ENCODE measurements at places on chromosomes 2 and 18.
A peak's percentile ranks its signal among the peaks of the same experiment; 100 is the strongest.

- DNase-seq = no peak
Measured at GRCh38 chr2:241232736-241233575, 44.5 kb downstream of the ANO7 start.

DNA sequence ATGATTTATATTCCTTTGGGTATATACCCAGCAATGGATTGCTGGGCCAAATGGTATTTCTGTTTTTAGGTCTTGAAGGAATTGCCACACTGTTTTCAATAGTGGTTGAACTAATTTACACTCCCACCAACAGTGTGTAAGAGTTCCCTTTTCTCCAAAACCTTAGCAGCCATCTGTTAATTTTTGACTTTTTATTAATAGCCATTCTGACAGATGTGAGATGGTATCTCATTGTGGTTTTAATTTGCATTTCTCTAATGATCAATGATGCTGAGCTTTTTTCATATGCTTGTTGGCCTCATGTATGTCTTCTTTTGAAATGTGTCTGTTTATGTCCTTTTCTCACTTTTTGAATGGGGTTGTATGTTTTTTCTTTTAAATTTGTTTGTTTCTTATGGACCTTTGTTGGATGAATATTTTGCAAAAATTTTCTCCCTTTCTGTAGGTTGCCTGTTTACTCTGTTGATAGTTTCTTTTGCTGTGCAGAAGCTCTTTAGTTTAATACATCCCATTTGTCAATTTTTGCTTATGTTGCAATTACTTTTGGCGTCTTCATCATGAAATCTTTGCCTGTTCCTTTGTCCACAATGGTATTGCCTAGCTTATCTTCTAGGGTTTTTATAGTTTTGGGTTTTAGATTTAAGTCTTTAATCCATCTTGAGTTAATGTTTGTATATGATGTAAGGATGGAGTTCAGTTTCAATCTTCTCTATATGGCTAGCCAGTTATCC lies 119.7 kb upstream of the XIRP2 start:
- no peak for DNase-seq

DNA sequence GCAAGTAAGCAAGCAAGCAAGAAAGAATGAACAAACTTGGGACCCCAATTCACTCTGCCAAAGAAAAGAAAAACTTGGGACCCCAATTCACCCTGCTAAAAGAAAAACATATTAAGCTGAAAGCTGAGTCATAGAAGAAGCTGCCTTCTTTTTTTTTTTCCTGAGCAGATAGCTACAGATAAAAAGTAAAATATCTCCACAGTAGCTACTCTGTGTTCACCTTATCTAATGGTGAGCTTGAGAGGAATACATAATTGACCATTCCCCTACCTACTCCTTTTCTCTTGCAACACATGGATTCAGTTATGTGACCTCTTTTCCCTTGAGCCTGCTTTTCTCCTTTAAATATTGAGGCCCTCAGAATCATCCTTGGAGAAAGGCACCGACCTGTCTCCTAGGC lies 63.0 kb downstream of the MCFD2 start:
- DNase-seq = no peak

DNA sequence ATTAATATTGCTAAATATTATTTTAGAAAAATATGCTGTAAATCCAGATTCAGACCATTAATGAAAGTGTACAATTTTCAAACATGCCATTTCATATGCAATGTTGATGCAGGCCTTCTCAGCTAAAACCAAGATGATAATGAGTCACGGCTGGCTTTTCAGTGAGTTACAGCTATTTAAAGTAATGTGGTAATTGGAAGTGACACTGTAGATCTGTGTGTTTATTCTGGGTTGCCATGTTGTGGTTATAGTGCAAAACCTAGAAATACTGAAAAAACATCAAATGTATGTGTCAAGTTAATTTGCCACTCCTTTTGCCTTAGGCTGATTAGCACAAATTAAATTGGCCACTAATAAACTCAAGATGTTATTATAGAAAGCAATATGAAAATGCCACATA lies 506.6 kb downstream of the ERBB4 start:
- DNase-seq = no peak

GRCh38 chr2:7868836-7869235 lies 813.0 kb upstream of the ID2 start:
- peak; percentile 53 for DNase-seq
